ENCODE measurements at places on chromosomes 5 and 9.

DNA sequence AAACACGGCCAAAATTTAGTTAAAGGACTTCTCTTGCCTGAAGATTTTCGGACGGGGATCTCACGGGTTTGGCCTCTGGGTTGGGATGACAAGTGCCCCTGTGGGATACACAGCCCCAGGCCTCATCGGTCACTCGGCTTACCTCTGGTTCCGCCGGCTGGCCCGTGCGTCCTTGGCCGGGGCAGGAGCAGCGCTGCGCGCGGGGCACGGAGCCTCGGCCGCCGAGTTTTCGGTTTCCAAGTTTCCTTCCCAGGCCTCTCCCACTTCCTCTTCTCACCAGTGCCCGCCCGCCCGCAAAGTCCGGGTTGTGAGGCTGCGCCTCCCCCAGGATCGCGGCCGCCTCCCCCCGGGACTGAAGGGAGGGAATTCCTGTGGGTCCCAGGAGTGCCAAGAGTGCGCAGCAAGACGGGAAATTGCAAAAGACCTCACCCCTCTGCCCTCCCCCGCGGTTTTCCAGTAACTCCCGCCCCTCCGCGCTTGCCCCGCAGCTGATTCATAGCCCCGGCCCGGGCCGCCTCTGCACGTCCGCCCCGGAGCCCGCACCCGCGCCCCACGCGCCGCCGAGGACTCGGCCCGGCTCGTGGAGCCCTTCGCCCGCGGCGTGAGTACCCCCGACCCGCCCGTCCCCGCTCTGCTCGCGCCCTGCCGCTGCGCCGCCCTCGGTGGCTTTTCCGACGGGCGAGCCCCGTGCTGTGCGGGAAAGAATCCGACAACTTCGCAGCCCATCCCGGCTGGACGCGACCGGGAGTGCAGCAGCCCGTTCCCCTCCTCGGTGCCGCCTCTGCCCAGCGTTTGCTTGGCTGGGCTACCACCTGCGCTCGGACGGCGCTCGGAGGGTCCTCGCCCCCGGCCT, at the start of gene OSMR:
OSMR (plus strand) TSS at position 487 of the 853 bp plus-strand sequence. CDS start 23,033 bp downstream, outside the sequence.
- peak; percentile 20 for DNase-seq

DNA sequence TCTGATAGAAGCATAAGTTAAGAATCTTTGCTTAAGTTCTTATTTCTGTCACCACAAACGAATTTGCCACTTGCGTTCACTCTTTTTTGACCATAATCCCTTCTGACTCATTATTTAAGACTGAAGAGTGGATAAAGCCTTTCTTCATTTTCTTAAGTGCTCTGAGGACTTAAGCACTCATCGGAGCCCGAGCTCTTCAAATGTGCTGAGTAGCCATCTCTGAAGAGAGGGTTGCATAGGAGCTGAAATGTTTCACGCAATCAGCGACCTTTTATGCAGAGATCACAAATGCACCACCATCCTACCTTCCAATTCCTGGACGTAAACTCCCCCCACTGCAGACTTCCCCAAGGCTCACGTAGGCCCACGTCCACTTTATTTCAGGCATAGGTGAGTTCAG, 699.2 kb downstream of the IRX1 start:
- no peak for DNase-seq

- DNase-seq = no peak
Observed at GRCh38 chr9:87445646-87446045, 52.0 kb upstream of the DAPK1 start.

GRCh38 chr9:129068990-129069861, 11.7 kb upstream of the DOLPP1 start:
- DNase-seq = peak; percentile 15

DNA sequence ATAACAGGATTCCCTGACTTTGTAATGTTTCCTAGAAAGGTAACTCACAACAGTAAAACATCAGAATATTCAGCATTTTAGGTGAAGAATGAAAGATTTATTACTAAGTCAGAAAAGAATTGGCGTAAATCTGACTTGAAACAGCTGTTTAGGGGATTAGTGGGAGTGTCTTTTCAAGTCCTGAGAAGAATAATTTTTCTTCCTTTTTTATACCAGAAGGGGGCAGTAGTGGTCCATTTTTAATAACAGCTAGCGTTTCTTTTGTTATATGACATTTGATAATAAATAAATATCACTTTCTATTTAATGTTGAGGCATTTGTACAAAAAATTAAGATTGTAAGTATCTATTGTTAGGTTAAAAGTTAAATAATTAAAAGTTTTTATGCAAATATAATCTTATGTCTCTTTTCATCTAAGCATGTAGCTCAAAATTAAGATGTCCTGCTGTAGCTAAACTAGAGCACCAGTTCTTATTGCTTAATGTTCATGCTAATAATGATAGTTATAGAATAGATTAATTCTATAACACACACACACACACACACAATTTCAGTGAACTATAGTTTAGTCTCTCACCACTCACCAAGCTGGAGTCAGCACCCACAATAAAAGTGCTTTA, 258.7 kb upstream of the ARRDC3 start:
- DNase-seq = no peak

DNA sequence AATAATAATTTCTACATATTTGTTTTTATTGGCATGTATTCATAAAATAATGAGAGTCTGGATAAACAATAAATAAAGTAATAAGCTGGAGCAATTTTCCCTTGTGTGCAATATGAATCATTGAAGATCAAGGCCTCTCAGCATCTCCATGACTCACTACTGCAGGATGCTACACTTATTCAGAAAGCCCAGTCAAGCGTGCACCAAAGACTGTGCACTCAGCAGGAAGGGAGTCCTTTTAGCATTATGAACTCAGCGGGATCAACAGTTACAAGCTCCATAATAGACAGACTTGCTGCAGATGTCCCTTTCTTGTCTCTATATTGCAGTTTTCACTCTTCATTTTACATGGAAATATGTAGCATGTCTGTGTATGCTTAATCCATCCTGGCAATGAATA, 485.3 kb downstream of the CDH9 start:
- DNase-seq = no peak

DNA sequence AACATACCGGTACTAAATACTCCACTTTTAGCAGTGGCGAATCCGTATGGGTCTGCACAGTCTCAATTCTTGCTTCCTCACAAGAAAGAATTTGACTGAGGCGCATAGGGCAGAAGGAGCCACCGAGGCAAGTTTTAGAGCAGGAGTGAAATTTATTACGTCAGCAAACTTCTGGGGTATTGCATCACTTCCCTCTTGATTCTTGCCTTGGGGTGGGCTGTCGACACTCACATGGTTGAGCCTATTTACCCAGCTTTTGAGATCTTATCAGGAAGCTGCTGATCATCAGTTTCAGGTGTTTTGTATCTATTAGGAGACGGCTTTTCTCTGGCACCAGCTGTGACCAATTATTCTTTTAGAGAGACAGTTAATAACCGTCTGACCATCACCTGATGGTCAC, 111.5 kb upstream of the CCNH start:
- no peak for DNase-seq

DNA sequence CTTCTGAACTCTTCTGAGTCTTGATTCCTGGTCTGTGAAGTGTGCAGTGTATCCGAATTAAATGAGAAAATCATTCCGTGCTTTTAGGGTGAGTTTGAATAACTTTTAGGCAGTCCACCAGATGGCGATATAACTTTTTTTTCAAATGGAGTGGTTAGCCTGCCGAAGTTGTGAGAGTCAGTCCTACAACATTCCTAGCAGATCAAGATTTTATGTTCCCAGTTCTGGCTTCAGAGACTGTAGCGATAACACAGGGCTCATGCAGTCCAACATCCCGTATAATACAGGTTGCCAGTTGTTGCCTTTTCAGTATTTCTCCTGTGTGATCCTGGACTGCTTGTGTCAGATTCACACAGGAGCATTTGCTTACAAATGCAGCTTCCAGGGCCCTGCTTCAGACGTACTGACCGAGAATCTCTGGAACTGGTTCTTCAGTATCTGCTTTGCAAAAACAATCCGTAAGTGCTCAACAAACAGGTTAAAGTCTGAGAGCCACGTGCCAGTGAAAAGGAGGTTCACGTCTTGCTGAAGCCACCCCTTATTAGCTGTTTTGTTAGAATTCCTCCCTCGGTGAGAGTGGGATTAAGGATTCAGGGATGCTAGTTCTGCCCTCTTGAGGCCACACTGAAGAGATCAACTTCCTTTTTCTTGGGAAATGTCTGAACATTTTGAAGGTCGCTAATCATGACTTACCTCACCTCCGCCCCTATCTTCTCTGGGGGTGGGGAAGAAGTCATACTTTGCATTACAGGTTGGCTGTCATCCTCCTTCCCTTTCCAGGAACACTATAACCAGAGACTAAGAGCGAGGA, 22.8 kb downstream of the SMIM3 start:
- no peak for DNase-seq

- DNase-seq = no peak
Observed at GRCh38 chr5:10372726-10373709, 19.5 kb downstream of the MARCHF6 start.

DNA sequence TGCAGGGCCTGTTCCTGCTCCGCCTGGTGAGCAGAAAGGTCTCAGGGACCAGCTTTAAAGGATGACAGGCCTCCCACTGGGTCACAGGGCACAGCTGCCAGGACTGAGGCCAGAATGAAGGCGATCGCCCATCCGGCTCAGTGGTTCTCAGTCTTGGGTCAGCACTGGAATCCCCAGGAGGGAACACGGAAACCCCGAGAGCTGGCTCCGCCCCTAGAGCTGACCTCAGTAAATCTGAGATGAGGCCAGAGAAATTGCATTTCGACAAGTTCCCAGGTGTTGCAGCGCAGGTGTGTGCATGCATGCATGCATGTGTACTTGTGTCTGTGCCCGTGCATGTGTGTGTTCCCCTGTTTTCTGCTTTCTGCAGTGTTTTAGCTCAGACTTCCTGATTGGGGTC, 47.2 kb upstream of the KCNMB1 start:
- no peak for DNase-seq

GRCh38 chr5:9040475-9040874, 505.4 kb downstream of the SEMA5A start:
- DNase-seq = no peak

DNA sequence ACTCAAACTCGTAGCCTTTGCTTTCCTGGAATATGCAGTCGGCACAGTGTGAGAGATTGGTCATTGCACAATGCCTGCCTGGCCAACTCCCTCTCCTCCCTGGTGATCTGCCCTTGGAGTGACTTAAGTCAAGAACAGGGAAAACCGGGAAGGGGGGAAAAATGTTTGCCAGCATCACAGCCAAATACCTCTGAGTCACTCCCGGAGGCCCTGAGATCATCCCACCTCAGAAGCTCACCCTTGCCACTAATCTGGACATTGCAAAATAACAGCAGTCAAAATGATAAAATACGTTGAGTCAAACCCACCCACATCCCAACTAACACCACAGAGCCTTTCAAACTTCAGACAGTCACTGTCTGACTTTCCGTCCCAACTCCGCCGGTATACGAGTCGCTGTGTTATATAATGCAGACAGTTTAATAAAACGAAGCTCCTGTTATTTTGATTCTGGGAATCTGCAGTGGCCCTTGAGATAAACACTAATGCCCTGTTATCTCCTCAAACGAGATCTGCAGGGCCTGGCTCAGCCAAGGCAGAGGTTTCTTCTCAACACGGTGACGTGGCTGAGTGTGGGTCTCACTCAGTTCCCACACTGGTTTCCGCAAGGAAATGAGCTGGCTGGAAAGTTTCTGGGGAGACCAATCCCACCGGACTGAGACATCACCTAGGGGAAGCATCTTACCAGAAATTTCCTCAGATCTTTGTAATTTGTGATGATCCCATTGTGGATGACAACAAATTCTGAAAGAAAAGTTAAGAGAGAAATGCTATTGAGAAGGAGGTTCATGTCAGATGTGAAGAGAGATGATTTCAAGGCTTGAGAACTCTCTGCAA, 22.1 kb downstream of the GFPT2 start:
- no peak for DNase-seq

DNA sequence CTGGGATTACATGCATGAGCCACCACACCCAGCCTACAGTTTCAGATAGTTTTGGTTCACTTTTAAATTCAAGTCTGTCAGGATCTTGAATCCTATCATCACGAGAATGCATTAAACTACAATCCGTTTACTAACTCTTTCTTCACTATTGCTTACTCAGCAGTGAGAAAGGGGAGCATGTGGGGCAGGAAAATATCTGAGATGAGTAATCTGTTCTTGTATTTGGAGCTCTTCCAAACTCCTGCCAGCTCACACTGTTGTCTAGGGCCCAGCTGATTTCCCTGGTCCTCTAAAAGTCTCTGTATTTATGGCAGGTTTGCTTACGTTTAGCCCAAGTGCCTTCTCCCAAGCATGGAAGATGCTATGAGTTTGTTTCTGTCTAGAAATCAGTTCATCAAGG, 152.2 kb downstream of the FGF18 start:
- no peak for DNase-seq

Measured in stimulated activated CD4-positive, alpha-beta T cell treated with anti-CD3 and anti-CD28 coated beads, Interleukin-12 subunit alpha, Interleukin-12 subunit beta, amount 100 ng/mL, for 48 hours (primary cell).